Gastroesophageal sphincter (tissue), 4 donors: ENCODE measurements at places on chromosomes 6 and 20. TPM values are rescaled to one million over a fixed set of nuclear protein-coding genes. Genes with fewer than 3 reads are reported as not detected.
A peak's percentile ranks its signal among the peaks of the same experiment; 100 is the strongest.

The ZNF334 gene
- 1.6 TPM for total RNA-seq

The ATP9A gene
- 63.8 TPM for total RNA-seq

The FAM210B gene
- 60.6 TPM for total RNA-seq

The TNNC2 gene
- not detected for total RNA-seq

The PRL gene
- total RNA-seq, result not detected

The BPIFB1 gene
- not detected for total RNA-seq

The SGK2 gene
- 0.16 TPM for total RNA-seq

The SMIM26 gene
- 178 TPM for total RNA-seq

DNA sequence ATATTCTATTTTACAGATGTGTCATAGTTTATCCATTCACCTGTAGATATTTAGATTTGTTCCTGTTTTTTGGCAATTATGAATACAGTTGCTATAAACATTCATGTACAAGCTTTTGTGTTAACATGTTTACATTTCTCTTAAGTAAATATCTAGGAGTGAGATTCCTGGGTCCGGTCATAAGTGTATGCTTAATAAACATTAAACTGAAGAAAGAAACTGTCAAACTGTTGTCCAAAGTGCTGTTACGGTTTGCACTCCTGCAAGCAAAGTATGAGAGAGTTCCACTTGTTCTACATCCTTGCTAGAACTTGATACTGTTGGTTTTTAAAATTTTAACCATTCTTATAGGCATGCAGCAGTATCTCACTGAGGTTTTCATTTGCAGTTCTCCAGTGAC, 138.6 kb downstream of the RALGAPA2 start:
- ATAC-seq, result no peak

DNA sequence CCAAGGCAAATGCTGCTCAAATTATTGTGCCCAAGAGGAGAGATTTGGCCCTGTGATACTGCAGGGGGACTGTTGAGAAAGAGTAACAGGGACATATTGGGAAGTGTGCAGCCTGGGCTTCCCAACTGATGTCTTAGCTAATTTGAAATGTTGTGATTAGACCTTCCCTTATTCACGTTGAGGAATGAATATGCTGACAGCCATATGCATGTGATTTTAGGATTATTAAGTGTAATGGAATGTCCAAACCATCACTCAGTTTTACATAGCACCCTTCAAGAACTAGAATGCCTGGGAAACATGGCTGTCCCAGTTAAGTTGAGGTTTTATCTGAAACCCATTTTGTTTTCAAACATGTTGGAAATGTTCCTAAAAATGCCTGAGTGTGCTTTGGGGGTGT, 81.4 kb downstream of the CARMIL1 start:
- no peak for ATAC-seq

GRCh38 chr20:910132-910869, 5.8 kb downstream of the ANGPT4 start:
- ATAC-seq, result no peak

DNA sequence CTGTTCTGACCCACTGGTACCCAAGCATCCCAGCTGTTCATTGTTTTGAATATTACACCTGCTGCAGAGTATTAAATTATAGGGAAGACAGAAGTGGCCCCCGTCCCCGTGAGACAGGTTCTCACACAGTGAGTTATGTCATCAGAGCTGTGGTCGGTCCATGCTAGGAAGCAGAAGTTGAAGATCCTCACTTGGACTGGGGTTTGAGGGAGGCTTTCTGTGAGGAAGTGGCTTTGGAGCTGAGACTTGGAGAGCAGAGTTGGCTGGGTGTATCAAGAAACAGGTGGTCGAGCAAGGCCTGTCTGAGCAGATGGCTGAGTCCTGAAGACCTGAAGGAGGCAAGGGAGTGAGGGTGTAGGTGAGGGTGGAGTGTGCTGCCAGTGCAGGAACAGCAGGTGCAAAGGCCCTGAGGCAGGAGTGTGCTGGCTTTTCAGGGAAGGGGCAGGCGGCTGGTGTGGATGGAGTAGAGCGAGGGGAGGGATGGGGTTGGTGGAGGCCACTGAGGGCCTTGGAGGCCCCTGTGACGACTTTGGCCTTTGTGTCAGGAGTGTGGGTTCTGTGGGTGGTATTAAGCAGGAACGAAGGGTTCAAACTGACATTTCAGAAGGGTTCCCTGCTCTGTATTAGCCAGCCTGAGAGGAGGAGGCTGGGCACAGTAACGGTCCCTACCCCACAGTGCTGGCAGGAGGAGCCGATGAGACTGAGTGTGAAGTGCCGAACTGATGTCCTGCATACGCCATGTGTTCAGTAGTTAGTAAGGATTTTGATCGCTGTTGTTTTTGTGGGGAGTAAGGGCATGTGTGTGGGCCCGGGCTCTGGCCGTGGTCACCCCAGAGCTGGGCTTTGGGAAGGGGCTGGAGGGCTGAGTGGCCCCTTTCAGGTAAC, 11.8 kb downstream of the SRC start:
- ATAC-seq, result no peak

GRCh38 chr6:101266063-101266462, 127.4 kb upstream of the GRIK2 start:
- ATAC-seq, result no peak

DNA sequence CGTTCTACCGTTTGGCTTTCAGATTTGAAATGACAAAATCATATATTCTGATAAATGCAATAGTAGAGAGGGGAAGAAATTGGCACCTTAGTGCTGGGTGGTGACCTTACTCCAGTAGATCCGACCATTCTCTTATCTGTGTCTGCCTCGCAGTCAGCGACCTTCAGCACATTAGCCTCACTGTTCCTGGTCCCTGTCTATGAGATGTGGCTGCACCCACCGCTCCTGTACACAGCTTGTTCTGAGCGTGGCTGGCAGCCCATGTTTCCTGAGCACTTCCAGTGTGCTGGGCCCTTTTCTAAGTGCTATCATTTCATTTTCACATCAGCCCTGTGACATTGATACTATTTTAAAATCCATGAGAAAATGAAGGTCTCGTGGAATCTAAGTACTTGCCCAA, 138.1 kb downstream of the TMEM242 start:
- no peak for ATAC-seq

GRCh38 chr6:158460602-158461169, 99.2 kb upstream of the TMEM181 start:
- no peak for ATAC-seq

DNA sequence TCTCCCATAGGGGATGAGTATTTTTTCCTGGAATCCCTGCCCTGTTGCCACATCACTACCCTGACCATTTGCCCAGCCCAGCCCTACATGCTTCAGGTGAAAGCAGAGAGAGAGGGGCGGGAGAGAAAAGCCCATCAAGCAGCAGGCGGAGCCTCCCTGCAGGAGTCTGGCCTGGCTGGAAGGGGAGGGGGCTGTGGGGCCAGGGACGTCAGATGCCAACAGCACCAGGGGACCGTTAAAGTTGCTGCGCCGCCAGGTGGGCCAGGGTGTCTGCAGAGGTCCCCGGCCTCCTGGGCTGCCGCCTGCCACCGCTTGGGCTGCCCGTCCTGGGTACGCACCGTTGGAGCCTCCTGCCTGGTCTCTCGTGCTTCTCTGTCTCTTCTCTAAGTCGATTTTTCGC, 757 bp upstream of the R3HDML start:
- no peak for ATAC-seq

DNA sequence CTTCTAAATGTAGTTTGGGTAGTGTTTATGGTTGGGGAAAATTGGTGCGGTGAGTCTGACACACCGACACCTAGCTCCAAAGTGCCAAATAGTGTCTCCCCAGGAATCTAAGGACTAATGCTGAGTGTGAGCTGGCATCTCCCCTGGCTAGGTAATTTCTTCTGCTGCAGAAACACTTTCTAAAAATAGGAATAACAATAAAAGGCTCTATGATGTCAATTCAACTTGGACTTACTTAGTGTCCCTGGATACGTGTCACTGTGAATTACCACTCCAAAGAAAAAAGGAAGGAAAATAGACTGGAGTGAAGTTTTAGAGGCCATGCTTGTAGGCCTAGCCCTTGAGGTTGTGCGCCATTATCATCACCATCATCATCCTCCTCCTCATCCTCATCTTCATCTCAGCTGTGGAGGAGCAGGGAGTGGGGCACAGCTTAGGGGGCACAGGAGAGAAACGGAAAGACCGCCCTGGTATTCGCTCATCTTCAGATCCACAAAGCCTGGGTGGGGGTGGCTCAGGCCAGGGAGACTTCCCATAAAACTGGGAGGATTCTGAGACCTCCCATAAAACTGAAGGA, 89.6 kb downstream of the TBC1D7 start:
- no peak for ATAC-seq

GRCh38 chr20:4607287-4607713, 114.4 kb upstream of the PRND start:
- peak; percentile 79 for ATAC-seq

DNA sequence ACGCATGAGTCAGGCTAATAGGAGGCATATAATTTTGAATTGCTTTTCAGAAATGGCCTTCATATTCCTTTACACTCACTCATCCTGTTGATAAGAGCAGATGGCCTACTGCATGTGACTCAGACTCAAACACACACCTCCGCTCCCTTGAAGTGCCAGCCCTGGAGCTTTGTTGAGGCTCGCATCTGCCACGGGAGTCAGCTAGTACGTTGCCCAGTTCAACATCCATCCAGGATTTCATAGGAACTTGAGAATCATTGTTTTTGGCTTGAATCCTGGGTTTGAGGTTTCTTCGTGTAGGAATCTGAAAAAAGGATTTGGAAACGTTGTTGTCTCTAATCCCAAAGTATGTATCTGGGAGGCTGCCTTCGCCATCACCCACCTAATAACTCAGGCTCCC, 87.4 kb upstream of the JAG1 start:
- ATAC-seq, result no peak

GRCh38 chr6:110329714-110330436, 28.3 kb downstream of the METTL24 start:
- peak; percentile 54 for ATAC-seq

GRCh38 chr20:24432046-24432442, 37.4 kb upstream of the SYNDIG1 start:
- no peak for ATAC-seq
